ENCODE measurements at places on chromosomes 6 and 20. TPM values are rescaled to one million over a fixed set of nuclear protein-coding genes. Genes with fewer than 3 reads are reported as not detected.

The TP53INP2 gene
- 3.6 TPM for total RNA-seq

The TSHZ2 gene
- 1.0 TPM for total RNA-seq

The EFCAB8 gene
- 0.36 TPM for total RNA-seq

The CCDC170 gene
- under 0.01 TPM for total RNA-seq
